Stimulated activated CD8-positive, alpha-beta memory T cell treated with anti-CD3 and anti-CD28 coated beads, Interleukin-4, amount 100 ng/mL, for 1 hour (primary cell): ENCODE measurements at places on chromosomes 1 and 21.

GRCh38 chr1:159187647-159188374 lies 16.4 kb downstream of the CADM3 start:
- no peak for DNase-seq

- no peak for DNase-seq
Observed at GRCh38 chr1:170309389-170310013, 163.7 kb downstream of the NTMT2 start.

- no peak for DNase-seq
Observed at GRCh38 chr1:179205284-179205683, 24.2 kb downstream of the ABL2 start.

- DNase-seq = no peak
Observed at GRCh38 chr1:245256528-245256927, 101.7 kb downstream of the KIF26B start.

DNA sequence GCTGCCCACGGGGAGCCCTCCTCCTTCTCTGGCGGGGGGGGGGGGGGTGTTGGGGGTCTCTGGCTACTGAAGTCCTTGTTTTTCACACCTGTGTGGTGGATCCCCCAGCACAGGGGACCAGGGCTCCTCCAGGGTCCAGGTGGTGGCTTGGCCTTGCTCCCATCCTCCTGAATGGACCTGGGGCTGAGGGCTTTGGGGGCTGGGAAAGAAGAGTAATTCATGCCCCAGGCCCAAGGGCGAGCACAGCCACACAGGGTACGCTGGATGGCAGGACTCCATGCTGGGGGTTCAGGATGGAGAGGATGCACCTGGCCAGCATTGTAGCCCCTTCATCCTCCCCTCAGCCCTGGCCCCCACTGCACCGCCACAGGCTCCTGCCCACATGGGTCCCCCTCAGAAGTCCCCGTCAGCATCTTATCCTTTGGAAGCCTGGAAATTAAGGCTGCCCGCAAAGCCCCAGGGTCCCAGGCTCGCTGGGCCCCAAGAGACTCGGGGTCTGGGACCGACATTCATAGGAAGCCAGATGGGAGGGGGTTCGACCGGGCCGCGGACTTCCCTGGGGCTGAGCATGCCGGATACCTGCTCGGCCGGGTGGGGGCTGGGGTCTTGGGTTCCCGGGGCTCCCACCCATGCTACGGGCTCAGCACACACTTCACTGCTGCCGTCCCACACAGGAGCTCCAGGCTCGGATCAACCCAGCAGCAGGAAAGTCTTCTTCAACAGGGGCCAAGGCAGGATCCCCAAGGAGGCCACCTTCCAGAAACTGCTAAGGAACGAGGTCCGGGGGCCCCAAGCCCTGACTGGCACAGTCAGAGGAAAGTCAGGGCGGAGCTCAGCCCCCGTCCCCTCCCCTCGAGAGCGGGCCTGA lies 49.0 kb upstream of the ACTRT2 start:
- no peak for DNase-seq

DNA sequence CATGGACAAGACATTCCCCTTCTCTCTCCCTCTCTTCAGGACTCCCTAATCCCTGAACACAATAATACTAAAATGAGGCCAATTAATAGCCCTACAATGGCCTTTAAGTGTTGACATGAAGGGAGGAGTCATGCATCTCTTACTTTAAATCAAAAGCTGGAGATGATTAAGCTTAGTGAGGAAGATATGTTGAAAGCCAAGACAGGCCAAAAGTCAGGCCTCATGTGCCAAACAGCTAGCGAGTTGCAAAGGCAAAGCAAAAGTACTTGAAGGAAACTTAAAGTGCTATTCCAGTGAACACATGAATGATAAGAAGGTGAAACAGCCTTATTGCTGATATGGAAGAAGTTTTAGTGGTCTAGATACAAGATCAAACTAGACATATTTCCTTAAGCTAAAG lies 49.5 kb upstream of the CD46 start:
- no peak for DNase-seq

GRCh38 chr1:203667616-203668015 lies 41.0 kb downstream of the ATP2B4 start:
- DNase-seq = no peak
